Pancreas (tissue), 10 donors: ENCODE measurements at places on chromosomes 5 and 9. TPM values are rescaled to one million over a fixed set of nuclear protein-coding genes. Genes with fewer than 3 reads are reported as not detected.

Gene PAEP
- not detected for total RNA-seq

Gene TRAF1
- 3.1 TPM for total RNA-seq

DNA sequence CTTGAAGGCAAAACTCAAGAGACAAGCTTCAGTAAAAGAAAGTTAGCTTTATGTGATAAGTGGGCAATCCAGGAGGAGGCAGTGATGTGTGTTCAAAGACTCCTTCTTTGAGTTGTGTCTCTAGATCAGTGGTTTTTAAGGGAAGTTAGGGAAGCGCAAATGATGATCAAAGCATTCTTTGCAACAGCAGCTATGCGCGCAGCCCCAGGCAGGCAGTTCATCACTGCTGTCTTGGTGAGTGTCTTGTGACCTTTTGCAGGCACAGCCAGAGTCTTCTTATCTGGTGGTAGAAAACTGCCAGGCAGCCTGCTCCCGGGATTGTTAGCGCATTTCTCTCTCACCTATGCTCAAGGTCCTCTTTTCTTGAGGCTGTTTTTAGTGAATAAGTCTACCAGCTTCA is 40.3 kb upstream of the CLK4 start:
- no peak for DNase-seq

GRCh38 chr5:90311401-90311800 is 98.2 kb downstream of the CETN3 start:
- DNase-seq: no peak

Gene TLX3
- total RNA-seq: not detected

GRCh38 chr9:127450243-127450760 is 904 bp downstream of the RPL12 start:
- DNase-seq: no peak

Gene TMEM215
- total RNA-seq: not detected

- no peak for DNase-seq
These were observed 10.0 kb downstream of the MARCHF11 start for GRCh38 chr5:16169550-16169949.

GRCh38 chr9:136850866-136851775 is 1.0 kb upstream of the MAMDC4 start:
- peak; percentile 53 for DNase-seq

GRCh38 chr9:37453827-37454226 is 11.4 kb downstream of the ZBTB5 start:
- DNase-seq: no peak

DNA sequence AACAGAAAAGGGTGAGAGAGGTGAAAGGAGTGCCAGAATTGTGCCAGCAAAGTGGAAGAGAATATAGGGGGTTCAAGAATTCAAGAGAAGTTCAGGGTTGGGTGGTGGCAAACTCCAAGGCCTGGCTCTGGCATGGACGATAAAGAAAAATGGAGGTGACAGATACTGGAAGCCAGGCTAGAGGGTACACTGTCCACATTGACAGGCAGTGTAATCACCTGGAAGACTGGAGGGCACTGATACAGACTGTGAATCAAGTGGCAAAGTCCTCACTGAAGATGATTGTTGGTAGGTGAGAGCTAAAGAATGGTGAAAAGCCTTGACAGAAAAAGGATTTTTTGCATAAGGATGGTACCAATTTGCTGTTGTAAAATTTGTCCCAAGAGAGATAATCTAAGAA is 7.1 kb downstream of the SAR1B start:
- no peak for DNase-seq

GRCh38 chr5:59180515-59180914 is 597.6 kb downstream of the RAB3C start:
- no peak for DNase-seq

Gene KIF4B
- total RNA-seq: not detected

Gene PCDHB1
- 0.22 TPM for total RNA-seq

DNA sequence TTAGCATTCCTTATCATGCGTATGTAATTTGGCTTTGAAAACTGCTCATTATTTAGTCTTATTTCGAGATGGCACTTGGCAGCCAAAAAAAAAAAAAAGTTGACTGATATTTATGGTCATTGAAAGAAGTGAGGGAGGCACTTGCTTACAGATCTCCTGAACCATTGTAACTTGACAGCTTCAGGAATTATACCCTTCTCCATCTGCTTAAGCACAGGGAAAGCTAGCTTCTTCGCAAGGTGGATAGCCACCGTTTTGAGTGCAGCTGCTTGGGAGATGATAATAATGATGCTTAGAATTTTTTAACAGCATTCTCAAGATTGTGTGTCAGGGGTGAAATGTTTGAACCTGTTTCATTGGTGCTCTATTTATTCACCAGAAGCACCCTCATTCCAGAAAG is 116.1 kb downstream of the GIN1 start:
- no peak for DNase-seq

DNA sequence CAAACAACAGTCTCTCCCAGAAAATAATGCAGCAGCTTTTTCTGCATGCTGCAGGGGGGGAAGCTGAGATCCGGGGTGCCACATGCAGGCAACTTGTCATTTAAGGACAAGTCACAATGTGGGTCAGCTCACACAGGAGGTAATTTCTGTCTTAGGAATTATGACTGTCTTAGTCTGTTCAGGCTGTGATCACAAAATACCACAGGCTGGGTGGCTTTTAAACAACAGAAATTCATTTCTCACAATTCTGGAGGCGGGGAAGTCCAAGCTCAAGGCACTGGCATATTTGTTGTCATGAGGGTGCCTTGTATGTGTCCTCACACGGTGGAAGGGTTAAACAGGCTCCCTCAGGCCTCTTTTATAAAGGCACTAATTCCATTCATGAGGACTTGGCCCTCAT is 127.7 kb downstream of the DIRAS2 start:
- no peak for DNase-seq

Gene DIRAS2
- total RNA-seq: 0.60 TPM
